ENCODE measurements at places on chromosomes 12 and 14. TPM values are rescaled to one million over a fixed set of nuclear protein-coding genes. Genes with fewer than 3 reads are reported as not detected.
A peak's percentile ranks its signal among the peaks of the same experiment; 100 is the strongest.

The ERH gene
- 109 TPM for polyA plus RNA-seq

The C12orf42 gene
- not detected for polyA plus RNA-seq

The HOXC5 gene
- polyA plus RNA-seq: 1.3 TPM

The IL22 gene
- polyA plus RNA-seq: not detected

The ANKRD9 gene
- polyA plus RNA-seq: 2.1 TPM

GRCh38 chr12:51533799-51534198 lies 57.2 kb upstream of the SCN8A start:
- peak; percentile 43 for DNase-seq

GRCh38 chr12:124588751-124589267 lies 21.4 kb upstream of the NCOR2 start:
- peak; percentile 92 for DNase-seq

DNA sequence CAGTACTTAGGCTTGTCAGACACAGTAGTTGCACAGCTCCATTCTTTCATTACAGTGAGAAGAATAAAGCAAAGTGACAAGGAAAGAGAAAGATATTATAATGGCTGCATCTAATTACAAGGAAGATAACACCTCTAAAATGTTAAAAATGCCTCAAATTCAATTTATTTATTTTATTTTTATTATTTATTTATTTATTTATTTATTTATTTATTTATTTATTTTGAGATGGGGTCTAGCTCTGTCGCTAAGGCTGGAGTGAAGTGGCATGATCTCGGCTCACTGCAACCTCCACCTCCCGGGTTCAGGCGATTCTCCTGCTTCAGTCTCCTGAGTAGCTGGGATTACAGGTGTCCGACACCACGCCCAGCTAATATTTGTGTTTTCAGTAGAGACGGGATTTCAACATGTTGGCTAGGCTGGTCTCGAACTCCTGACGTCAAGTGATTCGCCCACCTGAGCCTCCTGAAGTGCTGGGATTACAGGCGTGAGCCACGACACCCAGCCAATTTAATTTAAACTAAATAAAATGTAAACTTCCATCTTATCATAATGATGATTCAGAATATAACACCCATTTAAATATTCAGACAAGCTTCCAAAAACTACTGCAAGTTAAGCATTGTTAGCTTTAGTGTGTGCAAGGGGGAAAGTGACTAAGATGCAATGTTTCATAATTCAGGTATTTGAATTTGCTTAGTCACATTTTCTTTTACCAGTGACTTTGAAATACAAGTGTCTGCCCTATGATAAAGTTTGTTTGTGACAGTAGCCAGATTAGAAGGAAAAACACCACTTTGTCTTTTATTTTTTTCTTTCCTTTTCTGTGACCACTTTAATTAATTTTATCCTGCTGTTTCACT lies 2.4 kb upstream of the CFAP54 start:
- peak; percentile 92 for DNase-seq

GRCh38 chr12:93245543-93245942 lies 132.2 kb upstream of the NUDT4 start:
- no peak for DNase-seq

- DNase-seq: no peak
Observed at GRCh38 chr12:131471271-131471905, 239.5 kb upstream of the SFSWAP start.

- DNase-seq: no peak
Observed at GRCh38 chr12:34209259-34209835, 187.1 kb downstream of the ALG10 start.

GRCh38 chr12:68776976-68777610 lies 30.9 kb upstream of the MDM2 start:
- no peak for DNase-seq

DNA sequence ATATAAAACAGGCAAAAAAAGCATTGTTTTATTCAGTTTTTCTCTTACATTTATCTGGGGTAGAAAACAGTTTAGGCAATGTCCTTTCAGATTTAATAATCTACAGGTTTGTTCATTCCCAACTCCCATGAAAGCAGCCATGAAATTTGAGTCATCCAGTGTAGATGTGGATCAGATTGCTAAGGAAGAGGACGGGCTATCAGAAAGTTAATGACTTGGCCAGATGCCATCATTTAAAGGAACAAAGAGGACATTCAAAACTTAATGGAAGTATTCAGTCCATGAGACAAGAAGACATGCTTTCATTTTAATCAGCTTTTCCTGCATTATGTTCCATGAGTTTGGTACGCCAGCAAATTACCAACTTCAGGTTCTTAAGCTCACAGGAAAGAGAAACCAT lies 31.1 kb upstream of the POC1B start:
- no peak for DNase-seq

GRCh38 chr14:61238611-61239245 lies 42.4 kb downstream of the TMEM30B start:
- DNase-seq: no peak

DNA sequence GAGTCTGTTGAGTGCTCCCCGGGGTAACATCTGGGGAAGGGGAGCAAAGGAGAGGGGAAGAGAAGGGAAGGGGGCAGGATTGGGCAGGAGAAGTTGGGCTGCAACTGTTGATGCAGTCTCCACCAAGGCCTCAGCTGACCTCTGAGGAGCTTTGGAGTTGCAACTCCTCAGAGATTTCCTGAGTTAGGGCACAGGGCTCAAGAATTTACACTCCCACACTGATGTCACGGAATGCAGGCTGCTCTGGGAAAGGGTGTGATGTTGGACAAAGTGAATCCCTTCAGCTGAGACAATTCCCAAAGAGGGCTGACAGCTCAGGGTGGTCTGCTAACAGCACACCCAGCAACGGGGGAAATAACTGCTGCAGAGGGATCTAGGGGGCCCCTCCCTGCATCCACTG lies 295.6 kb downstream of the PCNX1 start:
- DNase-seq: peak; percentile 42

DNA sequence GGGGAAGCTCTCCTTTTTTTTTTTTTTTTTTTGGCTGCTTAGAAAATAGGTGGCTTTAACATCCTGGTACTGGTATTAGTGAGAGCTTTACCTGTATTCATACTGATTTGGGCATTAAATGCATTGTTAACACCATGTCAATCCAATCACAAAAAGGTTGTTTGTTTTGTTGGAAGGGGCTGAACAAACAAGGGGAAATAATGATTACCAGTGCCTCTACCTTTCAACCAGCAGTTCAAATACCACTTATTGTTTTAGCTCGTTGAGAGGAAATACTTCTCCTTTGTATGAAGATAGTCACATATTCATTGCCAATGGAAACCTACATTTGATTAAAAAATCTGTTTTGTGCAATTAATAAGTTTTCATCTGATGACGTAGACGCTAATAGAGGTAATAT lies 72.9 kb downstream of the MIPOL1 start:
- no peak for DNase-seq

DNA sequence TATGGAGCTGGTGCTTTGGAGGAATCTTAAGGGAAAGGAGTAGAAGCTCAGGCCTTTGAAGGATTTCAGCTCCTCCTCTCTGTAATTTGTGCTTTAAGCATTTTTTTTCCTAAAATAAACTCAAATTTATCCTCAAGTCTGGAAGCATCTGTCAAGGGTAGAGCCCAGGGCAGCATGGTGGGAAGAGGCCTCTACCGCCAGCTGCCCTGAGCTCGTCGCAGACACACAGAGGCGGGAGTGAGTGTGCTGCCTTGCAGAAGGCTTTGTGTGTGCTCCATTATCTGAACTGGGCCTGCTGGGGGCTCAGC lies 9.3 kb downstream of the DHRS2 start:
- DNase-seq: no peak

DNA sequence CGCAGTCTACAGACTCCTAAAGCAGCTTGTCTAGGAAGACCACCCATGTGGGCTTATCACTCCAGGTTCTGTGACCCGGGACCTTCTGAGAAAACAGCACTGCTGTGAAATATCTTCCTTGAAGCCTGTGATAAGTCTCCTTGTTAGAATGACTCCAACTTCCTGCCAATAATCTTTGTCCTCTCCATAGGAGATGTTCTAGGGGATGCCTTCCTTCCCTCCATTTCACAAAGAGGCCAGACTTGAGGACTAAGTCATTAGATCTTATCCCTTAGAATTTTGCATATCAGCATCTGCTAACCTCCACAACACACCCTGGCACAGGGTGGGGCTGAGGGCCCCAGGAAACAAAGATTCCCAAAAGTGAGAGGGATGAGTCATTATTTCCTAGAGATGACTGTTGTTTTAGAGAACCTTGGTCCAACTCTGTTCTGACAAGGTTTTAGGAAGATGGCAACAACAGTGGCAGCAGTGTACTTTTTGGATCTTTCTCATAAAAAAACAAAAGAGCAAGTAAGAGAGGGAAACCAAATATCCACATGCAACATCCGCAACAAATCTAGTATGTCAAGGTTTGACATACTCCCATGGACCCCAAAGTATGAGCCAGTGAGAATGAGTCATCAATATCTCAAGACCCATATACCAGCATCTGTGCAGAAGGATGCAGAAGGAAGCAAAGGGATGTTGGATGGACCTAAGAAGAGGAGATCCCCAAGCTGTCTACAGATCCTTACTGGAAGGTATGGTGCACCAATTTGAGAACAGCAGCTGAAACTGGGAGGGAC lies 6.0 kb downstream of the LTB4R start:
- peak; percentile 80 for DNase-seq

- DNase-seq: peak; percentile 92
Observed at GRCh38 chr12:53299101-53299453, 418 bp upstream of the MYG1 start.
